Adrenal gland (tissue), 19 donors: ENCODE measurements at places on chromosomes 12 and 14. TPM values are rescaled to one million over a fixed set of nuclear protein-coding genes. Genes with fewer than 3 reads are reported as not detected.

EXD2 gene
- 23.0 TPM for total RNA-seq

ADSS1 gene
- total RNA-seq, result 19.3 TPM

MYH6 gene
- total RNA-seq, result 0.25 TPM

AQP5 gene
- not detected for total RNA-seq

RFLNA gene
- total RNA-seq, result 1.4 TPM
